Esophagus squamous epithelium (tissue), 5 donors: ENCODE measurements at places on chromosomes 2 and 18. TPM values are rescaled to one million over a fixed set of nuclear protein-coding genes. Genes with fewer than 3 reads are reported as not detected.

CDK5R2 gene
- total RNA-seq, result not detected

RTP5 gene
- 0.19 TPM for total RNA-seq

DSG1 gene
- 60.2 TPM for total RNA-seq

CTAGE1 gene
- total RNA-seq, result not detected

RAB6C gene
- not detected for total RNA-seq
